ENCODE measurements at places on chromosomes 4 and X. TPM values are rescaled to one million over a fixed set of nuclear protein-coding genes. Genes with fewer than 3 reads are reported as not detected.

PNMA3 gene
- 0.90 TPM for total RNA-seq

SMARCA1 gene
- total RNA-seq: not detected

DNA sequence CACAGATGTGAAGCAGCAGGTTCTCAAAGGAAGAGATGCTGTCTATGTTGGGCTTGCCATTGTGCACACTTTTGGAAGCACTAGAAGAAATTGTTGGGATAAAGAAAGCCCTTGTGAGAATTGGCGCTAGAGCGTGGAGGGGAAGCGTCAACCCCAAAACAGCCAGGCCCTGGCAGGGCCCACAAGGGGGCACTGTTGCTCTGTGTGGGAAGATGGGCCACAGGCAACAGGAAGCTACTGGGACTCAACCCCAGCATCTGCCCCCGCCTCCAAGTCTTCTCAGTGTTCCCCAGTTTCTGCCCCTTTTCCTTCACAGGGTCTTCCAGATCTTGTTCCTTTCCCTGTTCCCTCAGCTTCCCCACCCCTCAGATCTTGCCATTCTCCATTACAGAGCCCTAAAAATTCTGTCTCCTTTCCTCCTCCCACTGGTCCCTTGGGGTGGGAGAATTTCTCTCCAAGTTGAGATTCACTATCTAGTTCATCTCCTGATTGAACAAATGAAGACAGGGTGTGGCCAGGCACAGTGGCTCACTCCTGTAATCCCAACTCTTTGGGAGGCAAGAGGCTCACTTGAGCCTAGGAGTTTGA, 85.5 kb downstream of the STARD8 start:
- DNase-seq: peak; percentile 89

- DNase-seq: no peak
Observed at GRCh38 chrX:28312965-28313364, 274.3 kb upstream of the IL1RAPL1 start.

CNGA1 gene
- not detected for total RNA-seq

DNA sequence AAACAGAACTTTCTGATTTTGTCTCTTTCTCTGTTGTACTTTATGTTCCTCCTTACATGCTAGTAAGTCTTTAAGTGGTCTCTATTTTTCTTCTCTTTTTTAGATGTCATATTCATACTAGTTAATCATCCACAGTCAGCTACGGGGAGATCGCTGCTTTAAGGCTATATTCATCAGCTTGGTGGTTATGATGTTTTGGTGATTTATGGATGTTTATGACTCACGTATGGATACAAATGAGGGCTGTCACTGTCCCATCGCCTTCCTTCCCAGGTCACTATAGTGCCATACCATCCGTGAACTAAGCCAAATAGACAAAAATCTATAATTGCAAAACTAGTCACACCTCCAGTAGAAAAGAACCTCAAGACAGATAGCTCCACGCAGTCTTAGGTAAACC, 296.8 kb upstream of the AADAT start:
- DNase-seq: no peak

DNA sequence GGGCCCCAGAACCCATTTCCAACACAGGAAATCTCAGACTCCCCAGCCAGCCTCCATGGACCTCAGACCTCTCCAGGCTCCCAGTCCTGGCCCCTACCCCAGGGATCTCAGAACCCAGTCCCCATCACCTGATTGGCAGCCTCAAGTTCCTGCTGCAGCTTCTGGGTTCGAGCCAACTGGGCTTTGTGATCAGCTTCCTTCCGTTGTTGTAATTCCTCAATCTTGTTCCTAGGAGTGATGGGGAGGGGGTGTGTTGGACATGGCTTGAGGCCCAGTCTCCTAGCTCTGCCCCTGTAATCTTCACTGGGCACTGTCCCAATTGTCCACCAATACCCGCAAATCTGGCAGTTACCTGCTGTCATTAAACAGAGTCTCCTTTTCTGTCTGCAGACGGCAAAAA, 12.6 kb downstream of the GRIPAP1 start:
- no peak for DNase-seq

DNA sequence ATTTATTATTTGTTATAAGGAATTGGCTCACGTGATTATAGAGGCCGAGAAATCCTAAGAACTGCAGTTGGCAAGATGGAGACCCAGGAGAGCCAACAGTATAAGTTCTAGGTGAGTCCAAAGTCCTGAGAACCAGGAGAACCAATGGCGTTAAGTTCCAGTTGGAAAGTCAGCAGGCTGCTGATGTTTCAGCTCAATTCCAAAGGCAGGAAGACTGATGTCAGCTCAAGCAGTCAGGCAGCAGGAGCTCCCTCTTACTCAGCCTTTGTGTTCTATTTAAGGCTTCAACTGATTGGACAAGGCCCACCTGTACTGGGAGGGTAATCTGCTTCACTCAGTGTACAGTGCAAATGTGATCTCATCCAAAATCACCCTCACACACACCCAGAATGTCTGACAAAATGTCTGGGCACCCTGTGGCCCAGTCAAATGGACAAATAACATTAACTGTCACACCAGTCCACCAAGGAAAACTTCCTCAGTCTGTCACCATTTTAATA, 30.8 kb upstream of the TBL1X start:
- no peak for DNase-seq

STATH gene
- total RNA-seq: not detected

- DNase-seq: no peak
Observed at GRCh38 chr4:124334119-124334518, 378.4 kb downstream of the ANKRD50 start.

DNA sequence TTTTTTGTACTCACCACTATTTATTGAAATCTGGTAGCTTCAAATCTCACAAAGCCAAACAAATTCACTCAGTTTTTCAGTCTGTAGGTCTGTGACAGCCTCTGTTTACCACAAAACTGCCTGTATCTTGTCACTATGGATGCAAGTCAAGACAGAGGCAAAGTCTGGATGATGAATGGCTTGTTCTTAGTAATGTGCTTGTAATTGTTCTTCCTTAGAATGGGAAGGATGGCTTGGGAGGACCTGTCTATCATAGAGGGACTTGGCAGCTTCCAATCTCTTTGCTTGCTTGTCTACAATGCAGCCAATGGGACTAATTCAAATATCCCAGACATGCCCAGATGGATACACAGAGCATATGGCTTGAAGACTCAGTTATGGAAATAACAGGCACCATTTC, 141.2 kb upstream of the SCML1 start:
- DNase-seq: no peak
